ENCODE measurements at places on chromosomes 5 and 9.

DNA sequence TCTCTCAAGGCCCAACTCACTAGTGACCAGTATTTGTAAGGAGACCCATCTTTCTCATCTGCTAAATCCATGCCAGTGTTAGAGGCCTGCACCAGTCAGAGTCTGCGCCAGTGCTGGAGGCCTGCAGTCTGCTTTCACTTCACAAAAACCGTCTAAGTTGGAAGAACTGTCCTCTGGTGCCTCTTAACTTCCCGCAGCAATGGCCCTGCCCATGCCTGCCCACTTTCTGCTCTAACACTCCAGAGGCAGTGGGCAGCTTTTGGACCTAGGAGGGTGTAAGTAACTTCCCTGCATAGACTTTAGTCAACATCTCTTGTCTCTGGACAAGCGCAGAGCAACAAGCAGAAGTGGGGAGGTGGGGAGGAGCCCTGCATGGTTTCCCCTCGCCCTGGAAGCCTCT lies 152.9 kb downstream of the AUH start:
- DNase-seq: no peak

GRCh38 chr5:154191467-154192261 lies 1.1 kb downstream of the GALNT10 start:
- peak; percentile 33 for DNase-seq

DNA sequence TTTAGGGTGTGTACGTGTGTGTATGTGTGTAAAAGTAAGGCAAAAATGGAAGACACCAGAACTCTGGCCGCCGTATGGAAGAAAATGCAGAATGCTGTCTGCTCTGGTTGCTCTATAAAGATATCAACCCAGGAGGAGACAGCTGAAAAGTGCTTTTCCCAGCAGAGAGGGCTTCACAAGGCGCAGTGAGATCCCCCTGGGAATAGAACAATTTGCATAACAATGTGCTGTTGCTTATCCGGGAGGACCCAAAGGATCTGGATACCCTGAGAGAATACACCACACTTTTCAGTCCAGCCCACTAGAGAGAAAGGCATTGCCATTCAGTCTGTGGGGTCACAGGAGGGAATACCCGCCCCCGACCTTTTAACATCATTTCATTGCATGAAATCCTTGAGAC lies 230.6 kb downstream of the EBF1 start:
- no peak for DNase-seq

DNA sequence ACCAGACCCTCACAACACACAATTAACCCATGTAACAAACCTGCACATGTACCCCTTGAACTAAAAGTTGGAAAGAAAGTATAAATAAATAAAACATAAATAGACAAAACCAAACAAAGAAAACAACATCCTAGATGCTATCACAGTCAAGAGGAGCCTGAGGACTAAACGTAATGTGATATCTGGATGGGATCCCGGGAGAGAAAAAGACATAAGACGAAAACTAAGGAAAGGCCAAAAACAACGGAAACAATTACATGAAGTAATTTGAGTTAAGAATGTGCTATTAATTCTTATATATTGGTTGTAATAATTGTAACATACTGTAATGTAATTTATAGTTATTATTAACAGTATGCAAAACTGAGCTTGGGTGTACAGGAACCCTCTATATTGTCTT lies 793.9 kb downstream of the SEMA5A start:
- DNase-seq: no peak

- no peak for DNase-seq
These were observed 41.8 kb upstream of the PAM start for GRCh38 chr5:102713278-102713677.

DNA sequence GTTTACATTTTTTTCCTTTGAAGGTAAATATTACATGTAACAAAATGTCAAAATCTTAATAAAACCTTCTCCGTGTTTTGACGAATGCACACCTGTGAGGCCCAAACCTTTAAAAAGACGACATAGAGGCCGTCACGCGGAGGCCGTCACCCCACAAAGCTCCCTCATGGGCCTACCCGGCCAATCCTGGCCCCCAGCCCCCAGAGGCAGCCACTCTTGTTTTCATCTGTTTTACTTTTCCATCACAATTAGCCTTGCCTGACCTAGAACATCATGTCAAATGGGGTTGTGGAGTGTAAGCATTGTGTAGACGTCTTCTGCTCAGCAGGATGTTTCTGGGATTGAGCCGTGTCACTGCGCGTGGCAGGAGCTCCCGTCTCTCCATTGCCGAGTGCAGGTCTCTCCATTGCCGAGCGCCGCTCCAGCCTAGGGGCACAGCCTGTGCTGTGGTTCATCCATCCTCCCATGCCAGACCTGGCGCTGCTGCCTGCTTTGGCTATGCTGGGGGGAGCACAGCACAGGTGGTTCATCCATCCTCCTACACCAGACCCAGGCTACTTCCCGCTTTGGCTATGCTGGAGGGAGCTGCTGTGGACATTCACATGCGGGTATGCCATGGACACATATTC lies 52.2 kb upstream of the IRX4 start:
- DNase-seq: no peak

Measured in right hindlimb (tissue), 1 donor.